ENCODE measurements at places on chromosomes 7 and 10.

- DNase-seq, result no peak
These were observed 718.9 kb downstream of the LRMDA start for GRCh38 chr10:76150139-76150875.

GRCh38 chr10:114375047-114375446, 29.3 kb downstream of the AFAP1L2 start:
- DNase-seq, result no peak

DNA sequence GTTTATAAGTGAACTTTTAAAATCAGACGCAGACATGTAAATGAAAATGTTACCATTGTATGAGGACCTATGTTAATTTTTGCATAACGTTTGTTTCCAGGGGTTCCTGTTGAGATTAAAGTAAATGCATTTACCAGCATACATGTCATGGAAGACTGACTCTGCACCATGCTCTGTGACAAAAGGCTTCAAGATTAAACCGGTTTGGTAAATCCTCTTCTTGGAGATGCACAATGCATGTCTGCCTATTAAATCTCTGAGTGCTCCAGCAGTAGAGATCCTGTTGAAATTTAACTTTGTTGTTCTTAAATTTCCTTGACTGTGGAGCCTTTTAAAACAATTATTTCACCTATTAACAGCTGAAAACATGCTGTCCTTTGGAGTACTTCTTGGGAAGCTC, 36.5 kb upstream of the JAZF1 start:
- no peak for DNase-seq

- DNase-seq, result no peak
These were observed 92.1 kb downstream of the FOXL3 start for GRCh38 chr7:382043-382400.

DNA sequence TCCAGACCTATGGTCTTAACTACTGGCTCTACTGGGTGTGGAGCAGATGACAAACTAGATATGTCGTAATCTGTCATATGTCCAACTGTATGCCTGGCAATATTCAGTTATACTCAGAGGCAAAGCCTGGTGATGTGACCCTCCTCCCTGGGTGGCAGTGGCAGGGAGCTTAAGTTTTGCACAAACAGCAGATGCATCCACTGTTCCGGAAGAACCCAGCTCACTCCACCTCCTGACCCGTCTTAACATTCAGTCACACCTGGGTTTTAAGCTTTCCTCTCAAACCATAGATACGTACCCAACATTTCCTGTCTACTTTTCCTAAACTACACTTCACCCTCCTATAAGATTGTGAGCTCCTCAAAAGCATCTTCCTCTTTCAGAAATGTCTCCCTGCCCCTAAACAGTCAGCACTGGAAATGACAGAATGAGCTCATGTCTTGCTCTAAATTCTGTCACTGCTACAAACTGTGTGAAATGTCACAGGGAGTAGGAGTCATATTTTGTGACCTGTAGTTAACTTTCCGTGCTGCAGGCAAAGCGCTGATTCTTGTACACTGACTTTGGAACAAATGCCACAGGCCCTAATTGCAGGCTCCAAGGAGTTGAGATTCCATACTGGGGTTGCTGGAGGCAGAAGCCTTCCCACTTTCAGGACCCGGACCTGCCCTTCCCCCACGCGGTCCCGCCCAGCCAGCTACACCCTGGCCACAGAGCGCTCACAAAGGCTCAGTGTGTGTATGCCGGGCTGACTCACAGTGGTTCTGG, 23.9 kb downstream of the SCD start:
- peak; percentile 37 for DNase-seq

- peak; percentile 29 for DNase-seq
These were observed 78.3 kb upstream of the SLC26A5 start for GRCh38 chr7:103524042-103524907.

Measured in AG04450 (cell line).